ENCODE measurements at places on chromosomes 11 and 22.

DNA sequence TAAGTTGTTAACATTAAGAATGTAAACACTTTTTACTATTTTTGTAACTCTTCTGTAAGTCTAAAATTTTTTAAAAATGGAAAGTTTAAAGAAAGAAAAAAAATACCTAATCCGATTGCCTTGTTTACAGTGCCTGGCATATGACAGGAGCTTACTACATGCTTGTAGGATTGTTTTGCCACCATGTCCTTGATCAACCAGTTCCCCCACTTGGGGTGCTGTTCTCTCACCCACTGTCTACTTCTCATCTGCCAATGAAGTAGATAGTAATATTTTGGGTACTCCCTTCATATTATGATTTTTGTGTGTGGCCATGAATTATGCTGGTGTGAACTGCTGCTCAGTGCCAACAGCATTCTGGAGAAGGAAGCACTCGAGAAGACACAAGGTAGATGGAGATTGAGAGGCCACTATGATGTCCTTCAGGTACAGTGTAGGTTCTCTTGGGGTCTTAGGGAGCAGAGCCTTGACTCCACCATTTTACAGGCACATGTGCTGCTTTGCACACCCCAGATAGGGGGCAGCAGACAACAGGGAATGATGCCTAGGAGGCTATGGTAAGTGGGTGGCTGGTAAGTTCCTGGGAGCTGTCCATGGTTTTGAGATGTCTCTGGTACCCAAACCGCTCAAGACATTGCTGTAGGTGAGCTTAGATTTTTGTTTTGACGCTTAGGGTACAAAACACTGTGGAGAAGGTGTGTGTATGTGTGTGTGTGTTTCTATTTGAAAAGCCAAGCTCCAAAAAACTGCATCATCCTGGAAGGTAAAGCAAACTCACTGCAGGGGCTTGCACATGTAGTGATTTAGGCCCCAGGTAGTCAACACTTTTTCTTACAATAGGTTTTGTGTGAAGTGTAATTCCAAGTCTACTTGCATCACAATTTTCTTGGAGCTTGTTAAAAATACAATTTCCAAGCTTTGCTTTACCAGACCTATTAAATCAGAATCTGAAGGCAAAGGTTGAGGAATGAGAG is 494.5 kb upstream of the LARGE1 start:
- no peak for DNase-seq

- no peak for DNase-seq
Observed at GRCh38 chr11:59901306-59901705, 22.7 kb downstream of the OOSP3 start.

GRCh38 chr11:107741044-107741823 is 29.4 kb upstream of the SLN start:
- no peak for DNase-seq

- no peak for DNase-seq
Observed at GRCh38 chr11:15641271-15642045, 526.7 kb downstream of the INSC start.

GRCh38 chr22:23076896-23077572 is 6.7 kb downstream of the GNAZ start:
- DNase-seq = no peak

GRCh38 chr11:114586797-114587196 is 8.8 kb downstream of the NXPE4 start:
- DNase-seq = no peak

DNA sequence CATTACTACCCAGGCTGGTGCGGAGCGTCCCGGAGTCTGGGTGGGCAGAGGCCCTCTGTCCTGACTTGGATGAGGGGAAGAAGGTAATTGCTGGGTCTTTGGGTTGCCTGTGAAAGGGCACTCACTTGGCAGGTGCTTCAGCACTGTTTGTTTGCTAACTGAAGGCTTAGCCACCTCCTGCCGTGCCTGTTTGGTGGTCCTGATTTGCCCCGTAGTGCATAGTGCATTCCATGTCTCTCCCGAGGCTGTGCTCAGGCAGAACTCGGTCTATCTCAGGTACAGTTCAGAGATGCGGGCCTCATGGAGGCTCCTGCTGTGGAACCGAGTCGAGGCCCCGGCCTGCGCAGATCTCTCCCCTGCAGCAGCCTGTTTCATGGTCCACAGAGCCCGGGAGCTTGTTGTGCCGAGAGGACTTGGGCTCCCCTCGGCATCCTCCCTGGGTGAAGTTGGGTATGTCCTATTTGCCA is 146.2 kb downstream of the TBC1D22A start:
- DNase-seq = no peak

DNA sequence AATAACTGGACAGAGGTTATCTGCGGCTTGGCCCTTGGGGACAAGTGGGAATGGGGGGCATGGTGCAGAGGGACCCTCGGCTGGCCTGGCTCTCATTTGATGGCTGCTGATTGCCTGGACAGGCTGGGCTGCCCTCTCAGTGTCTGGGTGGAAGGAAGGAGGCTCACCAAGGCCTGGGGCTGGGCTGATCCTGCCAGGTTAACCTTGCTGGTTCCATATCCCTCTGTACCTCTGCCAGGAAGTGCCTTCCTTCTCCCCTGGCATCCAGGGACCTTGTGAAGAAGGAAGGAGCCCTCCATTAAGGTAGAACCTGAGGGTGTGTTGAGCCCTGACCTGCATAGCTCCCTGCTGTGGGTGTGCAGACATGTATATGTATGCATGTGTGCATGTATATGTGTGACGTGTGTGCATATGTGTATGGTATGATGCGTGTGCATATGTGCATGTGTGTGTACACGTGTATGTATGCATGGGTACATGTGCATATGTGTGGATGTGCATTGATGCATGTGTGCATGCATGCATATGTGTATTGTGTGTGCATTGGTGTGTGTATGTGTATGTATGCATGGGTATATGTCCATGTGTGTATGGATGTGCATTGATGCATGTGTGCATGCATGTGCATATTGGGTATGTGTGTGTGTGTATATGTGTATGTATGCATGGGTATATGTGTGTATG is 433.9 kb downstream of the TBC1D22A start:
- DNase-seq = no peak

DNA sequence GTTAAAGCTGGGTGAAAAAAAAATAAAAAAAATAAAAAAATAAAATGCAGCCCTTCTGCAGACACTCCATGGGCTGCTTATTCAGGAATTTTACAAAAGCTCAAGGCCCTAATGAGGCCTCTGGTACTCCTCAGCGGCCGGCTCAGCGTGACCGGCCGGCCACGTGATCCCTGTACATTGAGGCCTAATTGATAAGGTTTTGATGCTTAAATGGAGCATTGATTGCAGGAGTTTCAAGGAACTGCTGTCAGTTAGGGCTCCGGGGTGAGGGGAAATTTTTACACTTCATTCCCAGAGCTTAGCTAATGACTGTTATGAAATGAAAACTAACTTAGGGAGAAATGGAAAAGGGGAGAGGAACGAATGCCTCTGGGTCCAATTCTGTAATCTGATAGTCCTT is 368.8 kb upstream of the KIRREL3 start:
- DNase-seq = no peak
